D341Med (cell line): ENCODE measurements at places on chromosomes 3 and 15.

GRCh38 chr3:126484148-126484547 lies 8.5 kb upstream of the ZXDC start:
- DNase-seq: no peak

- DNase-seq: no peak
Observed at GRCh38 chr3:188106887-188107830, 46.8 kb upstream of the LPP start.

DNA sequence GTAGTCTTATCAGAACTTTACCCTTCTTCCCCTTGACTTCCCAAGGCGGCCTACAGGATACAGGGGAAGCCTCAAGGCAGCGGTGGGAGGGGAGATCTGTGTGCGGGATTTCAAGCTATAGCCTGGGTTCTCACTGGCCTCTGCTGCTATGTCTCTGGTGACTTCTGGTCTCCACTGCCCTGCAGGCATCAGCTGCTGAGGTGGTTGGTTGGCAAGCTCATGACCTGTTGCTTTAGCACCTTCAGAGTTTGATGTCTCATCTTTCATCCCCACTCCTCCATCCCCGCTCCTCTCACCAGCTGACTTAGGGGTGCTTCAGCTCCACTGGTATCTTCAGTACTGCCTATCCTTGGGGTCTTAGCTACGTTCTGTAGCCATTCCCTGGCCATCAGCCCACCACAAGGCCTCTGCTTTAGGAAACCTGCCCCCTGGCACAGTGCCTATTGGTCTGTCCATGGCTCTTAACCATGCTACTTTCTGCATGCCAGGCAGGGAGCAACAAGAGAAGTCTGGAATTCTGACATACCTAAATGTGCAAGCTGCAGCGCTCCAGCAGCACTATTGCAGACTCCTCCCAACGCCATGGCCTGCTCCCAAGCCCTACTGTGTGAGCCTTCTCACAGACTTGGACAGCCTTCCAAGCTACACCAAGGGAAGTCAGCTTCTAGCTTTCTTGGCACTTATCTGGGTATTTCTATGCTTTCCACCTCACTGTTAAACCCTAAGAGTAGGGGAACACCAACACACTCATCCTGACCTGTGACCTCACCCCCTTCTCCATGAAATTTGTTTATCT lies 1.8 kb upstream of the YEATS2 start:
- DNase-seq: no peak

DNA sequence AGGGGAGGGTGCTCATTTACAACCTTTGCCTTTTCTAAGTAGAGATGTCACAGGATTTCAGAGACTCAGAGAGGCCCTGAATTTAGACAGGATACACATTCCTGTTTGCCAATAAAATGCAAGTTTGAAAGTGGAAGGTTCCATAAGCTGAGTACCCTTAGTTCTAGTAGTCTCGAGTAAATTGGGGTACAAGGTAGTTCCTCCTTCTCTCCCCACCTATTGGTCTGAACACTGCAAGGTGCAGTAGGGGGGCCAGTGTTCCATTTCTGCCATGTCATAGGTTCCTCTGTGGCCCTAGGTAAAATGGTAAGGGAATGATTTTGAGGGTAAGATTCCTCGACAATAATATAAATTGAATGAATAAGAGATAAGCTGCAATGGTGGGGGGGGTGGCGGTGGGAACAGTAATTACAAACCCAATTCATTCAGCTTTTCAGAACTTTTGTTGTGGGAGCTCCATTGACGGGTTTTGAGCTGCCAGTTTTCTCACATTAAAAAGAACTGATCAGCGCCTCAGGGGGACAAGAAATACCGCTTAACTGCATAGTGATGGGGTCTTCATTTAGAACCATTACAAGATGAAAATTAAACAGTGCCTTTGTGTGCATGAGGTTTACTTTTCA lies 5.9 kb downstream of the SOX2 start:
- DNase-seq: no peak

GRCh38 chr3:29178809-29179793 lies 101.8 kb upstream of the RBMS3 start:
- DNase-seq: no peak

DNA sequence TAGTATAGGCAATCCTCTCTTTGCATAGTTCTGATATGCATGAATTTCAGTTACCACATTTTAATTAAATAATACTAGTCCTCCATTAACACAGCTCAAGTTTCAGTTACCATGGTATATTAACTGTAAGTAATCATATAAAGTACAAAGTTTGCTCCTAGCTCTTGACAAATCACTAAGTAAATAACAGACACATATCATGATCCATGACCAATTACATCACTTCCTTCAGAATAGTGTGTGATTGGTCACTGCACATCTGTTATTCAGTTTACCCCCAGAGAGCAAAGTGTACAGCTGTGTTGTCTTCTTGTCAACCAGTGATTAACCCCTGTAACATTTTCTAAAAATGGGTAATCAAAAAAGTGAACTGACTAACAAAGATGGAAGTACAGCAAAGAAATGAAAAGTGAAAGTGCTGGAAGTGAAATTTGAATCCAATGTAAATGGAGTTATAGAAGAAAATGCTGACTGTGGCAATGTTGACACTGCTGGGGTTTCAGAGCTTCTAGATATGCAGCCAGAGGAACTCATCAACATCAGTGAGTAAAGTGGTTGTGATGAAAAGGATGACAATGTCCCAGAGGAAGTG lies 30.2 kb upstream of the LEKR1 start:
- no peak for DNase-seq

- DNase-seq: no peak
Observed at GRCh38 chr3:124648551-124648950, 81.7 kb upstream of the UMPS start.

DNA sequence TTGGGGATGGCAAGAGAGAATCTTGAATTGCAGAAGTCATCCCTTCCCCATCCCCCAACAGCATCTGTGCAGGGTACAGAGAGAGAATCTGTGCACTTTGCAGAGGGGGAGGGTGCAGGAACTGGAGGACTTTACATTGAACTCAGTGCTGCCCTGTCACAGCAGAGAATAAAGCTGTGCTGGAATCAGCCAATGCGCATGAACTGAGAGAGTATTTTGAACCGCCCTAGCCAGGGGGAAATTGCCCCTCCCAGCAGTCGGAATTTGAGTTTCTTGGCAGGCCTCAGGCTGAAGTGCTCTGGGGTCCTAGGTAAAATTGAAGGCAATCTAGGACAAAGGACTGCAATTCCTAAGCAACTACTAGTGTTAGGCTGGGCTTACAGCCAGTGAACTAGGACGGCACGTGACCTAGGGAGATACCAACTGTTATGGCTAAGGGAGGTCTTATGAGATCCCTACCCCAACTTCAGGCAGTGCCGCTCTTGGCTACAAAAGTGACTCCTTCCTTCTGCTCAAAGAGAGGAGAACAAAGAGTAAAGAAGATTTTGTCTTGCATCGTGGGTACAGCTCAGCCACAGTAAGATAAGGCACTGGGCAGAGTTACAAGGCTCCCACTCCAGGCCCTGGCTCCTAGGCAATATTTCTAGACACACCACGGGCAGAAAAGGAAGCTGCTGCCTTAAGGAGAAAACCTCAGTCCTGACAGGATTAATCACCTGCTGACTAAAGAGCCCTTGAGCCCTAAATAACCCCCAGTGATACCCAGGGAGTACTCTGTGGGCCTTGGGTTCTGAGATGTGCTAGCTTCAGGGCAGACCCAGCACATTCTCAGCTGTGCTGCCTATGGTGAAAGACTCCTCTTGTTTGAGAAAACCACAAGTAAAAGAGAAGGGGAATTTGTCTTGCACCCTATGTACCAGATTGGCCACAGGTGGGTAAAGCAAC lies 300.5 kb upstream of the ALCAM start:
- no peak for DNase-seq

- DNase-seq: no peak
Observed at GRCh38 chr15:60673918-60674558, 195.1 kb upstream of the ICE2 start.

DNA sequence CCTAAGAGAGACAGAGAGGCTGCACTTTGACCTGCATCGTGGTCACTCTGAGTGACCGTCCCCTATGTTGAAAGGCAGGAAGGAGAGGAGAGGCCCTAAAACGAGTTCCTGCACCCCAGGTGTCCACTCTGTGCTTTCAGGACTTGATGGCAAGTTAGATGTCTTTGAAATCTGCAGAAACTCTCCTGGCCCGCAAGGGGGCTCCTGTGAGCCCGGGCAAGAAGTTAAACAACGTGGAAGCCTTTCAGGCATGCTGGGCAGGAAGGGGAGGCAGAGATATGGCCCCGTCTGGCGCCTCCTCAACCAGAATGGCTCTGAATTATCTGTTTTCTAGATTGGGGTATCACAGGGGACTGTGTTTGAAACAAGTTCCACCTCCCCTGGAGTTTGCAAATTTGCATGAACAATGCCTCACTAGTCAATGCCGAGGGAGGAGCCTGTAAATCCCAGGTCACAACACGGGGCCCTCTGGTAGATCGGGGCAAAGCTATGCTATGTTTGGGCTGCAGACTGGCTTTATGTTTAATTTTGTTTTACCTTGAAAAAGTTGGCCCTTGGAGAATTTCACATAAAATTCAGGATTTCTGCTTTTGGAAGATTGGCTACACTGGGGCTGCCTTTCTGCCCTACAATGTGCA lies 9.8 kb downstream of the CTXND1 start:
- DNase-seq: peak; percentile 62

DNA sequence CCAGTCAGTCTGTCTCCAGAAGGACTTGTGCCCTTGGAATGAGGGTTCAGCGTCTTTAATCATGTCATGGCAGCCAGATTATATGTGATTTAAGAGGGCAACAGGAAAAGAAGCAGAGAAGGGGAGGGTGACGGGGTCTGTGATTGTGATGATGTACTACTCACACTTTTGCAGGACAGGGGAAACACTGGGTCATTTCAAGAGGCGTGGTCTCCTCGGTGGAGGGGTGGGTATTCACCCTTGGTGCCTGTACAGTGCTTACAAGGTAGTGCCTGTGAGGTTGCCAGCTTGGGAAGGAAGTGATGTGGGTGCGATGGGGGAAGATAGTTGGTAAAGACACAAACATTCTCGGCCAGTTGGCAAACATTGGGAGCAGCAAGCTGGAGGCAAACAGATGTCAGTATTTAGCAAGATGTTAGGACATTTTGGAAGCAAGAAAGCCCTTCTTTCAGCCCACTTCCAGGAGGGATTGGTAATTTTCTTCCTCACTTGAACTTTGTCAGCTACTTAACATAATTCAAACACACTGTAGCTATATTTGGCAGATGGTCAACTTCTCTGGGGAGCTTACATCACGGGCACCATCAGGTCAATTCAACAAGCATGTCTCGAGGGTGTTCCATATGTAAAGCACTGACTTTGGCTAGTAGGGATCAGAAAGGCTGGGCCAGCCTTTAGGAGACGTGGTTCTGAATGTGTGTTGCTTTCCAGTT lies 71.4 kb upstream of the ROPN1 start:
- DNase-seq: no peak

GRCh38 chr3:26406636-26407035 lies 215.9 kb upstream of the LRRC3B start:
- DNase-seq: no peak

- peak; percentile 1 for DNase-seq
Observed at GRCh38 chr15:101059381-101060341, 140.5 kb downstream of the LRRK1 start.

DNA sequence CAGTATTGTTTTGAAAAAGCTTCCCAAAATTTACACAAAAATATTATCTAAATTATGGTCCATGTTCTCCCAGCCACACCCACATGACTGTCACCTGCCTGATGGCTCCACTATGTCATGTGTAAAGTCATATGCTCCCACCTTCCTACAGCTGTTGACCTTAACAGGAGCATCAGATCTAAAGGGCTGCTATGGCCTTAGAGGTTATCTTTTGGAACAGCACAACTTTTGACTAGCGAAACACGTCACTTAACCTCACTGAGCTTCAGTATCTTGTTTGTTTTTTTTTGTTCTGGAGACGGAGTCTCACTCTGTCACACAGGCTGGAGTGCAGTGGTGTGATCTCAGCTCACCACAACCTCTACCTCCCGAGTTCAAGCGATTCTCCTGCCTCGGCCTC lies 64.4 kb downstream of the PRKAR2A start:
- DNase-seq: no peak

DNA sequence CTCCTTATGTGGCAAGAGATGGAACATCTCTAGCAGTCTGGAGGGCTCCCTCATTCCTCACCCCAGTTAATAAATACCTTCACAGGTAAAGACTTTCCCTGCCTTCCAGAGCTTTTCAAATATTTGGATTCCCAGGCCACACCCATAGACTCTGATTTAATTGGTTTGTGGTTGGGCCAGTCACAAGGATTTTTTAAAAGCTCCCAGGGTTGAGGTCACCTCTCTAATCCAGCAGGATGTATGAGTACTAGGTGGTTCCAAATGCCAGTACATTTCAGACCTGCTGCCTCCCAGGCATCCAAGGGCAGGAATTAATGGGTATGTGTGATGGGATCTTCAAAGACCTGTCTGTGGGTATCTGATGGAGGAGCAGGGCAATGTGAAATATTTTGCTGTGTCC lies 312.8 kb downstream of the CLSTN2 start:
- DNase-seq: no peak

DNA sequence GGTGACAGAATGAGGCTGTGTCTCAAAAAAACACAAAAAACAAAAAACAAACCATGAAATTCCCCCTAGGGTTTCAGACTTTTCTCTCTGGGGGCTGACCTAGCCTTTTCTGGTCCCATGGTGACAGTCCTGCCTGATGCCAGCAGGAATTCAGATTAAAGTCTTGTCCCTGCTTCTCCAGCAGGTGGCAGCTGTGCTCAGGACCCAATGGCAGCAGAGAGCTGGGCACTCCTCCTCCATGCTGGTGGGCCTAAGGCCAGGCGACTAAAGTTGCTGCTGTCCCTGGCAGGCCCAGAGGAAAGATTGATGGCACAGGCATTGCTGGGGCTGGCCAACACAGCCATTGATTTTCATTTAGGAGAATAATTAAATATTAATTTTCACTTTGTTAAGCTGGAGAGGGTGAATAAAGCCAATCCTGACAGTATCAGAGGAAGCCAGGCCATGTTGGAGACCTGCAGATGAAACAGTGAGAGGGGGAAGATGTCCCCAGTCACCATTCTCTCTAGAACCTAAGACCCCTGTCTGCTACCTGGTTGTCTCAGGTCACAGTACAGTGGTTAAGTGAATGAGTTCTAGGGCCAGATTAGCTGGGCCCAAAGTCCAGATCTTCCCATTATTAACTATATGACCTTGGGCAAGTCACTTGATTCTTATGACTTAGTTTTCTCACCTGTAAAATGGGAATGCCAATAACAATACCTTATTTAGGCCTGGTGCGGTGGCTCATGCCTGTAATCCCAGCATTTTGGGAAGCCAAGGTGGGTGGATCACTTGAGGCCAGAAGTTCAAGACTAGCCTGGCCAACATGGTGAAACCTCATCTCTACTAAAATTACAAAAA lies 7.1 kb downstream of the CELF6 start:
- peak; percentile 86 for DNase-seq

- DNase-seq: no peak
Observed at GRCh38 chr3:152267831-152268554, 736 bp upstream of the MBNL1 start.

GRCh38 chr3:133956353-133956752 lies 60.7 kb upstream of the RAB6B start:
- no peak for DNase-seq

- peak; percentile 66 for DNase-seq
Observed at GRCh38 chr3:29065211-29065785, 215.6 kb upstream of the RBMS3 start.

- no peak for DNase-seq
Observed at GRCh38 chr15:70856884-70857561, 3.1 kb upstream of the LARP6 start.
